ENCODE measurements at places on chromosomes 13 and 19.

GRCh38 chr13:93066187-93066586 lies 160.4 kb upstream of the GPC6 start:
- DNase-seq = peak; percentile 79

- DNase-seq = no peak
These were observed 68.0 kb downstream of the MLLT1 start for GRCh38 chr19:6211632-6212402.

DNA sequence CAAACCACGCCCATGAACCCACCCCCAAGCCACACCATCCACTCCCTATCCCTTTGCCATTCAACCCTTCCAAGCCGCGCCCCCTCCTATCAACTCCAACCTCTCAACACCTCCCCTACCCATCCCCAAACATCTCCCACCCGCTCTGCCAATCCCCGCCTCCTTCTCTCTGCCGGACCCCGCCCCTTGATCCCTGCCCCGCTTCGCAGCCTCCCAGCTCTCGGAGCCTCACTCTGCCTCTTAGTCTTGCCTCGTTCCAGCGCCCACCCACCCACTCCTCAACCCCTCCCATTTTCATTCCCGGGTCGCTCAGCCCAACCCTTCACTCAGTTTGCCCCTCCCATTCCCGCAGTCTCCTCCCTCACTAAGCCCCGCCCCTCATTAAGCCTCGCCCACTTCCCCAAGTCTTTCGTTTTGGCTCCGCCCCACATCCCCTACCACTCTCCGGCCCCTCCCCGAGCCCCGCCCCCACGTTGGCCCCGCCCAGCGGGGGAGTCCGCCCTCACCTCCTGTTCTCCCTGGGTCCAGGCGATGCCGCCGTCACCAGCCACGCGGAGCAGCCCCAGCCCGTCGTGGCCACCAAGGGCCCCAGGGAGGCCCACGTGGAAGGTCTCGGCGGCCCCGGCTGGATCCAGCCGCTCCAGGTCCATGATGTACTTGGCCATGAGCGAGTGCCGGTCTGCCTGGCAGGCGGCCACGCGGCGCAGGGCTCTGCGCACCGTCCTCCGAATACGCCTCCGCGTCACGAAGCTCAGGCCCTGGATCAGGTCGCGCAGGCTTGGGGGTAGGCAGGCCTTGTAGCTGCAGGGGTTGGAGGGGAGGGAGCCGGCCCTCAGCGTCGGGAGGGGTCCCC lies 5.7 kb downstream of the JAK3 start:
- peak; percentile 91 for DNase-seq

DNA sequence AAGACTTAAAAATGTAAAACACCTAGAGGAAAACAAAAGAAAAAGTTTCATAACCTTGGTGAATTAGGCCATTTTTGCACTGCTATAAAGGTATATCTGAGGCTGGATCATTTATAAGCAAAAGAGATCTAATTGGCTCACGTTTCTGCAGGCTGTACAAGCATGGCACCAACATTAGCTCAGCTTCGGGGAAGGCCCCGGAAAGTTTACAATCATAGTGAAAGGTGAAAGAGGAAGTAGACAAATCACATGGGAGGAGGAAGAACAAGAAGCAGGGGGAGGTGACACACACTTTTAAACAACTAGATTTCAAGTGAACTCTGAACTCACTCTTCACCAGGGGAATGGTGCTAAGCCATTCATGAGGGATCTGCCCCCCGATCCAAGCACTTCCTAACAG lies 1358.5 kb upstream of the PCDH9 start:
- DNase-seq = no peak

DNA sequence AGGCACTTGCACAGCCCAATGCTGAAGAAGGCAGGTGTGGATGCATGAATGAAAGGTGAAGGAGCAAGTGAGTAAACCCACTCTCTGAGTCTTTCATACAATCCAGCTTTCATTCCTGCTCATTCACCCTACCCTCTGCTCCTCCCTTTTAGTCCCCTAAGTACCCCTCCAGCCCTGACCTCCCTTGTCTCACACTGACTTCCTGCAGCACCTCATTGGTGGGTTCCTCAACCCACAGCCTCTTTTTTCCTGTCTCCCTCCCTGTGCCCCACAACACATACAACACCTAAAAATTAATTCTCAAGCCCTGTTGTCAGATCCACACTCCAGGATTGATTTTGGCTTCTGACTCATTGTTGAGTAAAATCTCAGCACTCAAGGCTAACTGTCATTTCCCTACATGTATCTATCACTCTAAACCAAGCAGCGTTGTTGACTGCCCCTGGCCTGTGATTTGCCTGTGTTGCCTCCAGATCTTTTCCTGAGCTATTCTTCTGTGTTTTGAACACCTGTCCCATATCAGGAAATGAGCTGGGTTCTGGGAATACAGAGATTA lies 177.3 kb upstream of the SERP2 start:
- DNase-seq = no peak

DNA sequence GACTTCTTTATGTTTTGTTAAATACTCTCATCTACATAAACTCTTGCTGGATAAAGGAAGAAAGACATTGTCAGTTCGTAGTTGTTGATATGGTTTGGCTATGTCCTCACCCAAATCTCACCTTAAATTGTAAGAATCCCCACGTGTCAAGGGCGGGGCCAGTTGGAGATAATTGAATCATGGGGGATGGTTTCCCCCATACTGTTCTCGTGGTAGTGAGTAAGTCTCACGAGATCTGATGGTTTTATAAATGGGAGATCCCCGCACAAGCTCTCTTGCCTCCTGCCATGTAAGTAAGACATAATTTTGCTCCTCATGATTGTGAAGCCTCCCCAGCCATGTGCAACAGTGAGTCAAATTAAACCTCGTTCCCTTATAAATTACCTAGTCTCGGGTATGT lies 3.6 kb downstream of the ADGRE1 start:
- no peak for DNase-seq

DNA sequence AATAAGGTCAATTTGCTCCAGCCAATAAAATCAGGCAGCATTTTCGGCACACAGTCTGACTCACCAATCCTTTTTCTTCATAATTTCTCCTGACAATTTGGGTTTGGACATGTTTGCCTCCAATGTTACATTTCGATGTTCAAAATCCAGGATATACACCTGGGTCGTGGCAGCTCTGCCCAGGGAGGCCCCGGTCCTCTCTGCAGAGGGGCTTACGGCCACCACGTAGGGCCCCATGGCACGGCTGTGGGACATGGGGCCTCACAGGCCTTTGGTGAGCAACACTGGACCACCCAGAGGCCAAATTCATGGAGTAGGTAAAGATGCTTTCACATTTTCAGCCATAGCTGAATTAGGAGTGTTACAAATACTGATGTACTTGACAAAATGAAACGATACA lies 25.4 kb downstream of the IRS2 start:
- no peak for DNase-seq
